ENCODE measurements at places on chromosomes 6 and 20.

GRCh38 chr20:38226553-38226952 is 34.0 kb downstream of the KIAA1755 start:
- no peak for DNase-seq

- no peak for DNase-seq
Observed at GRCh38 chr6:28587746-28588075, 62.0 kb downstream of the GPX5 start.

GRCh38 chr6:34460796-34461507 is 4.9 kb upstream of the PACSIN1 start:
- DNase-seq, result no peak

GRCh38 chr20:58664883-58665282 is 13.8 kb downstream of the STX16 start:
- DNase-seq, result no peak

- DNase-seq, result no peak
Observed at GRCh38 chr6:36804563-36804962, 34.7 kb downstream of the CPNE5 start.

DNA sequence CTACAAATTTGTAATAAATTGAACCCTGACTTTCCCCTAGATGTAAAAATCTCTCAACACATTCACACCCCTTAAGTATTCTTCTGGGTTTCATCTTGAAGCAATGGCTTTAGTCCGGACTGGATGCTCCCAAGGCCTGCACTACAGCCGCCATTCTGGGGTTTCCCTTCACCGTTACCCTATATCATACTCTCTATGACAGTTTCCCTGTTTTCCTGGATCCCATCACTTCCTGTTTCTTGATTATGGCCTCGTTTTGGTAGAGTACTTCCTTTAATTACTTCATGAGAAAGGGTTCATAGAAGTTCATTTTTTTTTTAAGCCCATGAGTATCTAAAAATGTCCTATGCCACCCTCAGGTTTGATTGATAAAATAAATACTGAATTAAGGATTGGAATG is 11.7 kb downstream of the FIG4 start:
- DNase-seq, result no peak

GRCh38 chr6:170434821-170435155 is 118.3 kb downstream of the PSMB1 start:
- DNase-seq, result no peak

- no peak for DNase-seq
Observed at GRCh38 chr6:116278481-116278829, 1.3 kb downstream of the TSPYL1 start.

GRCh38 chr20:52047811-52048764 is 143.5 kb downstream of the ZFP64 start:
- DNase-seq, result peak; percentile 26
